ENCODE measurements at places on chromosomes 1 and 21. TPM values are rescaled to one million over a fixed set of nuclear protein-coding genes. Genes with fewer than 3 reads are reported as not detected.

Gene SLC6A17
- total RNA-seq: not detected

Gene CLDN17
- not detected for total RNA-seq

Gene BLACAT1
- total RNA-seq: 0.21 TPM

Gene CSF1
- 31.5 TPM for total RNA-seq

Gene RXFP4
- total RNA-seq: not detected

DNA sequence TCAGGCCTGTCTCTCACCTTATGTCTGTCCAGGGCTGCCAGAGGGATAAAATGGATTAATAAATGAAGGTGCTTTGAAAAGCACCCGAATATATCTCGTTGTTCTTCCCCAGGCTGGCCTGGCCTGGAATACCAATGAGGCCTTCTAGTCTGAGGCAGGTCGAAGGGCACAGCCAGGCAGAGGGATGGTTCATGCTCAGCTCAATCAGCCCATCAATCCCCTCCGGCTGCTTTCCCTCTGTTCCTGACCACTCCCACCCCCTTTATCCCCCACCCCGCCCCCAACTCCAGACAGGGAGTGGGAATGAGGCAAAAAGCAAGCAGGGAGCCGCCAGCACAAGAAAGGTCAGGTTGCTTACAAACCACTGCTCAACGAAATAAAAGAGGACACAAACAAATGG, 40.0 kb upstream of the PRELP start:
- H3K27me3 ChIP-seq: no peaks in the 10 kb centered on the region
- no peak overlapping the region for H3K27ac ChIP-seq
- no peak for DNase-seq
- no peaks in the 10 kb centered on the region for H3K36me3 ChIP-seq
- H3K4me1 ChIP-seq: no peaks in the 10 kb centered on the region

DNA sequence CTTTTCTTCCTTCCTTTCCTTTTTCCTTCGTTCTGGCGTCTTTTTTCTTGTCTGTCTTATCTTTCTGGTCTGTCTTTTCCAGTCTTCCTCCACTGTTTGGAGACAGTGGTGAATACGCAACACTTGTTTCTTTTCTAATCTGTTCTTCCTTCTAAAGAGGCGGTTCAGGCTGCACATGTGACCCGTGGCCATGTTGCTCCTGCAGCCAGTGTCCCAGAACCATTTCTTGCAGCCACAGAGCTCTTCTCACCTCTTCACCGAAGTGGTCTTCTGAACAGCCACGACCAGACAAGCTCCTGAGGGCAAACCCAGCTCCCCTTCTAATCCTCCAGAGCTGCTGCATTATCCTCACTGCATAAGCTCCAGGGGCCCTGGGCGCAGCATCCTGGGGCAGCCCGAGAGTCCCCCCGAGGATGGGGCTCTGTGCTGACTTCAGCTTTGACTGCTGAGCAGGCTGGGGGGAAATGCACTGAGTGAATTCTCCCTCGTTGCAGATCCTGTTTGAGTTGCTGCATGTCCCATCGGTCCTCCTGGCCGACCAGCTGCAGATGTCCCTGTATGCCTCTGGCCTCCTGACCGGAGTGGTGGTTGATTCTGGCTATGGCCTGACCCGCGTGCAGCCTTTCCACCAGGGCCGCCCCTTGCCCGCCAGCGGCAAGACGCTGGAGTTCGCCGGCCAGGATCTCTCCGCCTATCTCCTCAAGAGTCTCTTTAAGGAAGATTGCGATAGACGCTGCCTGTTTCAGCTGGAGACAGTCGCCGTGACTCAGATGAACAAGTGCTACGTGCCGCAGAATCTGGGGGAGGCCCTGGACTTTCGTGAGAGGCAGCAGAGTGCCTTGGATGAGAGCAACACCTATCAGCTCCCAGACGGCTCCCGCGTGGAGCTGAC, 70.4 kb downstream of the ACTL8 start:
- H3K36me3 ChIP-seq: no peaks in the 10 kb centered on the region
- no peaks in the 10 kb centered on the region for H3K4me1 ChIP-seq
- H3K27me3 ChIP-seq: no peaks in the 10 kb centered on the region
- DNase-seq: no peak

- H3K4me1 ChIP-seq: no peaks in the 10 kb centered on the region
- H3K27me3 ChIP-seq: no peaks in the 10 kb centered on the region
- H3K36me3 ChIP-seq: no peaks in the 10 kb centered on the region
- peak within 1 kb of the TSS; percentile 60 for H3K27ac ChIP-seq
- DNase-seq: no peak
Measured at GRCh38 chr1:186828611-186829454, at the start of gene PLA2G4A. PLA2G4A (plus strand) TSS chr1:186828949; CDS start chr1:186854355, 25,406 bp downstream.

GRCh38 chr21:42243026-42243425, 24.1 kb downstream of the ABCG1 start:
- no peak for DNase-seq
- H3K27me3 ChIP-seq: no peaks in the 10 kb centered on the region
- H3K36me3 ChIP-seq: no peaks in the 10 kb centered on the region
- H3K27ac ChIP-seq: no peak overlapping the region
- no peak overlapping the region for H3K4me3 ChIP-seq

DNA sequence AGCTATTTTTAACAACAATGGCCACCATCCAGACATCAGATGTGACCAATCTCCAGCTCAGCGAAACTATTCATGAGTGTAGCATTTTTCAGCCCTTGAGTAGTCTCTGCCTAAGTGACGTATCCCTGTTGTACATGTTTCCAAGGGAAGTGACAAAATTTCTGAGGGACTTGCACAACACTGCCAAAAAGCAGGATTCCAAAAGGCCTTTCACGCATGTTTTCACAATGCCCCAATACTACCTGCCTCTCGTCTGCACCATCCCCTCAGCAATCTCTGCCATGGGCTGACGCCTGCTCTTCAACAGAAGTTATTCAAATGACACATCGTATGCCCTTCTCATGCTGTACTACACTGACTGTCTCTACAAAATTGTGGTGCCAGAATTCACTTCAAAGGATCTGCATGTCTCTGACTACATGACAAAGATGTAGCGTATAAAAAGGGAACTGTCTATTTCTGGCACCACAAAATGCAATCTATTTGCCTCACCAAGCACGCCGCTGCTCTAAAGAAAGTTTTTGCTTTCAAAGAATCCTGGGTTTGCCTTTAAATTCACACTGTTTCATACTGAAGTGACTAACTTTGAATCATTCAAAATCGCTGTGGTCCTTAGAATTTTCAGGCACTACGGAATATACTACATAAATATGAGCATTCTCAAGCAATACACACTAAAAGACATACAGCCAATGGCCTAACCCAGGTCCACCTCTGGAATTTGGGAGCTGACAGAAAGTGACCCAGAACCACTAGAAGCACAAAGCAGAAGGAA, 32.9 kb downstream of the JAK1 start:
- H3K36me3 ChIP-seq: no peaks in the 10 kb centered on the region
- no peak for DNase-seq
- peaks cover 9% of the 10 kb centered on the region for H3K4me1 ChIP-seq
- no peaks in the 10 kb centered on the region for H3K27me3 ChIP-seq
- no peak overlapping the region for H3K4me3 ChIP-seq

DNA sequence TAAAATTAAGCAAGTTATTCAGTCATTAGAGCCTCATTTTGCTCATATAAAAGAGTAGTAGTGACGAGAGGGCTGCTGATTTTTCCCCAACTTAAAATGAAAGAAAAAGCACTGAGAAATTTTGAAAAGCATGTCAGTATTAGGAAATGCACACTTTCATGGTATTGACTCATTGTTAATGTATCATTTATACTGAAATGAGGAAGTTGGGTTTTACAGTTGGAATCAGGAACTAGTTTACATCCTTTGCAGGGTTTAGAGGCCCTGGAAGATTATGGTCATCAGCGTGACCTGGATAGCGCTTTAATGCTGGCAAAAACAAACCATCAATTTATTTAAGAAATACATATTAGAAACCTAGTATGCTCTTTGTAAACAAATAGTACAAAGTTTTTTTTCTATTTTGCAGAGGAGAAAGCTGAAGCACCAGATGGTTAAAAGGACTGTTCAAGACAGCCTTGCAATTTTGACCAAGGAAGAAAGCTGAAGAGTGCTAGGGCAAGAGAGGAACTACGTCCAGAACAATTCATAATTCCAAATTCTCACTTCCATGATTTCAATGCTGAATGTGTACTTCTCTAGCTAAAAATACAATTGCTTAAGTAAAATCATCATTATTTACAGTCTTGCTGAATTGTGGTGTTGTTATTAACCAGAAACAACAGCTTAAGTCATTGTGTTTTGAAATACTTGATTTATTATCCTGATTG, 94.8 kb upstream of the SGIP1 start:
- peaks cover 31% of the 10 kb centered on the region for H3K4me1 ChIP-seq
- H3K27ac ChIP-seq: peak overlapping the region; percentile 81
- peak; percentile 27 for DNase-seq
- no peaks in the 10 kb centered on the region for H3K36me3 ChIP-seq

DNA sequence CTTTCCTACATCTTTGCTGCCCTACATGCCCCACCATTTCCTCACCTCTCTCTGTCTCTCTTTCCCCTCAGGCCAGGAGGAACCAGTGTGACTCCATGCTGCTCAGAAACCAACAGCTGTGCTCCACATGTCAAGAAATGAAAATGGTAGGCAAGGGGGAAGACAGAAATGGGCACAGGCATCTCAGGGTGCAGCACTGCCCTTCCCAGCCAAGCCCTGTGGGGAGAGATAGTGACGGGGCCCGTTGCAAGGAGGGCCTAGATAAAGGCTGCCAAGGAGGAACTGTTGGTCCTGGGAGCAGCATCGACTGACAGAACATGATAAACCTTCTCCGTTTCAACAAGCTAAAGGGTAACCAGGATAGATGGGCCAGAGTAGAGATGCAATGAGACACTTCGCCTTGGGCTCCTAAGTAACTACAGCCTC, 12.5 kb upstream of the PIGC start:
- DNase-seq: no peak
- no peak overlapping the region for H3K4me3 ChIP-seq
- H3K27me3 ChIP-seq: no peaks in the 10 kb centered on the region
- H3K4me1 ChIP-seq: no peaks in the 10 kb centered on the region
- H3K27ac ChIP-seq: no peak overlapping the region
- no peaks in the 10 kb centered on the region for H3K36me3 ChIP-seq

- H3K36me3 ChIP-seq: no peaks in the 10 kb centered on the region
- no peak for DNase-seq
- H3K4me3 ChIP-seq: no peak overlapping the region
- H3K27me3 ChIP-seq: no peaks in the 10 kb centered on the region
Measured at GRCh38 chr1:107724648-107725047, 240.3 kb downstream of the VAV3 start.

GRCh38 chr1:2504225-2504948, 22.0 kb downstream of the PANK4 start:
- H3K4me1 ChIP-seq: no peaks in the 10 kb centered on the region
- no peaks in the 10 kb centered on the region for H3K27me3 ChIP-seq
- H3K27ac ChIP-seq: no peak overlapping the region
- no peak for DNase-seq

- no peak for DNase-seq
- H3K36me3 ChIP-seq: no peaks in the 10 kb centered on the region
Measured at GRCh38 chr1:2801535-2802291, at the start of gene TTC34. TTC34 (minus strand) TSS chr1:2801693; CDS start chr1:2800827, 866 bp downstream.

GRCh38 chr21:36661511-36662309, 37.2 kb upstream of the SIM2 start:
- no peak overlapping the region for H3K27ac ChIP-seq
- H3K4me3 ChIP-seq: no peak overlapping the region
- H3K27me3 ChIP-seq: no peaks in the 10 kb centered on the region
- H3K36me3 ChIP-seq: no peaks in the 10 kb centered on the region

DNA sequence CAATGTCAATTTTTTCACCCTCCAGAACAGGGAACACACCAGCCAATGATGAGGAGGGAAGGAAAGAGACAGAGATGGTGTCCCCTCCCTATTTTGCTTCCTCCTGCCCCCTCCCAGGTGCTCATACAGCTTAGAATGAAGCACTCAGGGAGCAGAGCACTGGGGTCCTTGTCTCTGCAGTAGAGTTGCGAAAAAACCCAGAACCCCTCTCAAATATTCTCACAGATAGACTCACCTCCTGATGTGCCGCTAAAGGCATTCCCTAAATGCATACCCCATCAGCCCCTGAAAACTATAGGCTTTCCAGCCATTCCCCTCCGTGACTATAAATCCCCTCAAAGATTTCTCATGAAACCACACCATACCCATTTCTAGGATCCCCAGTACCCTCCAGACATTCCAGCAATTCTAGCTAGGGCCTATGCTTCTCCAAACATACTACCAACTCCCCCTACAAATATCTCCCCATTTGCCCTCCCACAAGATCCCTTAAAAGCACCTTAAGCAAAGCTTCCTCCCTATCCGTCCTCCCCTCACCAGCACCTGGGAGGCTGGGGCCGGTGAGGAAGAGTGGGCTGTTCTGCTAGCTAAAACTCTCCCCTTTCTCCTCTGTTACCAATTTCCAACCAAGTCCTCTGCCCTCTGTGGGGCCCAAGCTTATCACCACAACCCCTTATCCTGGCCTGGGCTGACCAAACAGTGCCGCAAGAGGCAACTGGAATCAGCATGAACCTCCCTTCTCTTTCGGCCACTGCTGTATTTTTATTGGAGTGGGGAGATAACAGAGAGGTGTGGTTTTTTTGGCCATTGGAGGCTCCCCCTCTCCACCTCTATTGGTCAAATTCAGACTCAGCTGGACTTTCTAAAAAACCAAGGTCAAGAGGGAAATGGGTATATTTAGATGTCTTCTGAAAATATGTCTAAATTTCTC, 54.7 kb downstream of the RHBG start:
- no peak for DNase-seq
- H3K4me1 ChIP-seq: peaks cover 8% of the 10 kb centered on the region
- no peak overlapping the region for H3K4me3 ChIP-seq
- H3K27ac ChIP-seq: no peak overlapping the region
- no peaks in the 10 kb centered on the region for H3K36me3 ChIP-seq
- peaks cover 23% of the 10 kb centered on the region for H3K27me3 ChIP-seq

- H3K27me3 ChIP-seq: no peaks in the 10 kb centered on the region
- no peak overlapping the region for H3K4me3 ChIP-seq
- no peaks in the 10 kb centered on the region for H3K36me3 ChIP-seq
- no peaks in the 10 kb centered on the region for H3K4me1 ChIP-seq
Measured at GRCh38 chr1:228264090-228264829, 56.4 kb downstream of the OBSCN start.

- no peaks in the 10 kb centered on the region for H3K27me3 ChIP-seq
- H3K4me3 ChIP-seq: no peak overlapping the region
- H3K4me1 ChIP-seq: peaks cover 33% of the 10 kb centered on the region
- peak overlapping the region; percentile 77 for H3K27ac ChIP-seq
- no peaks in the 10 kb centered on the region for H3K36me3 ChIP-seq
- no peak for DNase-seq
Measured at GRCh38 chr1:153733970-153734369, 6.1 kb downstream of the INTS3 start.

DNA sequence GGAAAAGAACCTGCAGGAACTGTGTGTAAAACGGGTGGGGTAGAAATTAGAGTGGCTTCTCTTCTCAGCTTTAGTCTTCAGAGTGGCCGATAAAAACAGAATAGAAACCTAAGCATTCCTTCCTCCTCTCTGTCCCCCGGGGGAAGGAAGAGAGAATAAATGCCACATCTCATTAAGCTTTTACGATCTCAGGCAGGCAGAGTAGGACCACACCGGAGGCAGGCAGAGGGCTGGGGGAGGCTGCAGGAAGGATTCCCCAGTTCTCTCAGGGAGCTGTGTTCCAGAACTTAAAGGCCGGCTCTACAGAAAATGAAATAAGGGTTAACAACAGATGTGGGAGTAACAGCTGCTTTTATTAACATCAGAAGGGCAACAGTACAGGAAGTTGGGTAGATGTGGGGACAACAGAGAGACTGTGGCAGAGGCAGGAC, 24.5 kb upstream of the MEF2D start:
- peak overlapping the region; percentile 54 for H3K4me3 ChIP-seq
- H3K4me1 ChIP-seq: peaks cover 24% of the 10 kb centered on the region
- H3K27ac ChIP-seq: peak overlapping the region; percentile 76

Measured in GM12878 (cell line).